Activated CD8-positive, alpha-beta memory T cell treated with anti-CD3 and anti-CD28 coated beads for 1 hour (primary cell): ENCODE measurements at places on chromosomes 3 and 15.

- DNase-seq = no peak
Measured at GRCh38 chr3:20516311-20516710, 330.3 kb upstream of the SGO1 start.

- DNase-seq = no peak
Measured at GRCh38 chr3:23377928-23378672, 175.0 kb downstream of the UBE2E2 start.

- no peak for DNase-seq
Measured at GRCh38 chr15:46713045-46713444, 1004.3 kb upstream of the SEMA6D start.

DNA sequence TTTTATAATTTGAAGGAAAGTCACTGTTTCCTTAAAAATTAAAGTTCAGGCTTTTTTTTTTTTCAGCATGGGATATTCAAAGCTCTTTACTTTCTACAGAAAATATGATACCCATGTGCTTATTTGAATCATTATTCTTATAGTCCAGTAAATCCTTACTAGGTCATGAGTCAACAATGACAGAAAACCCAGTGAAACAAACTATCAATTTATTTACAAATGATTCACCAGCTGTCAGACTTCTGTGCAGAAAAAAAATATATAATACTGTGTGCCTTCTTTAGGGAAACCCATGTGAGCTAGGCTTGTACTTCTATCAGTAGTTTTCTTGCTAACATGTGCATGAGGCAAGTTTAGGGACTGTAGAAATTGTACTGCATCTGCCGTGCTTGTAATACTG lies 1.2 kb downstream of the ACP3 start:
- DNase-seq = no peak

- DNase-seq = no peak
Measured at GRCh38 chr15:66770518-66771350, 68.7 kb downstream of the SMAD6 start.

GRCh38 chr15:73624530-73624929 lies 8.7 kb downstream of the NPTN start:
- DNase-seq = no peak

DNA sequence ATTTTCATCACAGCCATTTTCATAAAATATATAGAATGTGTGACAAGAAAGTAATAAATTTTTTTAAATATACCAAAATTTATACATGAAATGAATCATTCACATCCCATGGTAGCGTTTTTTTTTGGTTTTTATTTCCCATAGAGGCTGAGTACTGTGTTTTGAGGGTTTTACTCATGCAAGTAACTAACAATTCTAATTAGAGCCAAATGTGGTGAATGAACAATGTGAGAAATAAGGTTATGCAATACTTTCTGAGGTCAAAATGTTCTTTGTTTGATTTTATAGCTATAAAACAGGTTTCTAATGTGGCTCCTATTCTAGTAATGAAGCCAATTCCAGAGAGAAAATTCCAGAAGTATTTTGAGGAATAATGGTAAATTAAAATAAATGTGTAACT lies 386.8 kb downstream of the TBC1D5 start:
- DNase-seq = no peak

- no peak for DNase-seq
Measured at GRCh38 chr15:49096090-49096750, 50.0 kb upstream of the SECISBP2L start.

DNA sequence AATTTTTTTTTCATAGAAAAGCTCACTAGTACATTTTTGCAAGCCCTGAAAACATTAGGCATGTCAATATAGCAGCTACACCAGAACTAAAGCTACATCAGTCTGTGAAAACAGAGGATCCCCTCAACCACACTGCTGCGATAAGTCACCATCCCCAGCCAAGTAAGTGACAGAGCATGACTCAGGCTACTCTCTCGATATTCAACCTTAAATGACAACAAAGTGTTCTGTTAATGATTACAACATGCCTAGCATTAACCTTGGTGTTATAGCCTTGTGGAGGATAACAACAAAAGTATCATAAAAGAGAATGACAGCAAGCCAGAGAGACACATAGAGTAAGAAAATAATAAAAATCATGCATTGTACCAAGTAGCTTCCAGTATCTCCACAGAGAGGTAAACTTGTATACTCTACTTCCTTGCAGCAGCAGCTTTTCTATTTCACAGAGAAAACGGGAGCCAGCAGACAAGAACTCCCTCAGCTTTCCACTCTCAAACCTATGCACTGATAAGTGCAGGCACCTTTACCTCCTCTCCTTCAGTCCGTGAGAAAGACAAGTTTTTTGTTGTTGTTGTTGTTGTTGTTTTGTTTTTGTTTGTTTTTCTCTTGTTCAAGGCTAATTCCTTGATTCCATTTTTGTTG lies 76.6 kb downstream of the GBE1 start:
- DNase-seq = no peak

DNA sequence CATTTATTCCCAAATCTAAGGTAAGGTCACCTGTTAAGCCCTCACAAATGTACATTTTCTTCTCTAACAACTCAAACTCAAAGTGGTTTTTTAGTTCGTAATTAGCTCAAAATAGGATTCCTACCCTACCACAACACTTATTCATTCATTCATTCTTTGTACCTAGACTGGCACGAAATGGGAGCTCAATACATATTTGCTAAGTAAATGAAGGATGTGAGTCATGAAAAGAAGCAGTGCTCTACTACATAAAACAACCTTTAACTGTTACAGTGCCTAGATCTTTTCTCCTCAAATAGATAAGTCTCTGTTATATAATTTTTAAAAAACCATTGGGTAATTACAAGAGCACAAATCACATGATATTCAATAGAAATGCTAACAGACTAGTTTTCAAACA lies 13.1 kb downstream of the RSL24D1 start:
- DNase-seq = no peak

DNA sequence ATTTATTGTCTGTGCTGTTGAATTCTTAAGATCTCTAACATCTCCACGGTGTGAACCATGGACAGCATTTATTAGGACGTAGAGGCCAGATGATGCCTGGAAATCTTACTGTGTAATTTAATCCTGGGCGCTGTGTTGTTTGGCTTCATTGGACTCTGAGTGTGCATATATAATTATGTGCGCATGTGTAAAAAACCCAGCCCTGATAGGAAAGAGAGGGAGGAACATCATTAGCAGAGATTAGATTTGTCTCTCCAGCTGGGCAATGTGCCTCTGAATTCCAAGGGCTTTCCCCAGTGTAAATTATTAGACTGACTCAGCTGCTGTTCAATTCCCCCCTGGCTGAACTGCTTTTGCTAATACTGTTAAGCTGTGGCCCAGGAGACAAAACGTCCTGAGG lies 39.6 kb downstream of the MAP3K13 start:
- DNase-seq = no peak

DNA sequence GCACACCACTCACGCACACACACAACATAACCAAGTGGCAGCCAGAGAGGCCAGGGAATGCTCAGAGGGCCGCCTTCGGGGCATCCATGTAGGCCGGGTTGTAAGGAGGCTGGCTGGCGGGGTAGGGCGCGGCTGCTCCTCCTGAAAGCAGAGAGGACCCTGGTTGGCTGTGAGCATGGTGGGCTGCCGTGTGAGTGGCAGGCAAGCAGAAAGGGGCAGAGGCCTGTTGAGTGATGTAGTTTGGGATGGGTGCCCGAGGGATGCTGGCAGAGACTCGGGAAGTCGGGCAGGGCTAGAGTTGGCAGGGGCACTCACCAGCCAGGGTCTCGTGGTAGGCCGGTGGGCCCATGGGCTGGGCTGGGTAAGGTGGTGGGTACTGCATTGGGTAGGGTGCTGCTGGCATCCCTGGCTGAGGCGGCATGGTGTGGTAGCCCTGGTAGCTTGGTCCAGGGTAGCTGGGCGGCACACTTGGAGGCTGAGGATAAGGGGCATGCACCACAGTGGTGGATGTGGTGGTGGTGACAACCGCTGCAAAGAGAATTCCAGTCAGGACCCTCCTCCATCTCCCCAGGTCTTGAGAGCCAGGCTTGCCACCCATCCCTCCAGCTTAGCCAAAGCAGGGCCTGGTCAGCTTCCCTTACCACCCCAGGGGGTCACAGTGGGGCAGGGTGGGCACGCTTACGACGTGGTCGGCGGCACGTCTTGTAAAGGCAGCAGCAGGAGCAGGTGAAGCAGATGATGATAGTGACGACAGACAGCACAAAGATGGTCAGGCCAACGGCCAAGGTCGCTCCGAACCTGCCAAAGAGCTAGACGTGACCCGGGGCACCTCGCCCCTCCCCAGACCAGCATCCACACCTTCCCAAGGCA lies 22.7 kb downstream of the ATRIP start:
- DNase-seq = no peak

DNA sequence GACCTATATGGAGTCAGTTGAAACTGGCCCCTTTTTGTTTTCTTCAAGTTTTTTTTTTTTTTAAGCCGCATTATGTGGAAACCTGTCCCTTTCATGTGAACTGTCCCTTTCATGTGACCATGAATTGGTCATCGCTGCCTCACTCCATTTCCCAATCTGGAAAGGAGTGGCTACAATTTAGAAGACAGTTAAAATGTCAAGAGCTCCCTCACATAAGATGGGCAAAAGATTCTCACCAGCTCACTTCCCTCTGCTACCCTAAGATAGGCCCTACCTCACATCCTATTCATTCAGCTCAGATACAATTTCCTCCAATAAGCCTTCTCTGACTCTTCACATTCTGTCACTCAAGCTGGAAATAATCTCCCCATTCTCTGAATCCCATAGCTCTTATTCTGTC lies 111.3 kb upstream of the BCL6 start:
- DNase-seq = no peak

DNA sequence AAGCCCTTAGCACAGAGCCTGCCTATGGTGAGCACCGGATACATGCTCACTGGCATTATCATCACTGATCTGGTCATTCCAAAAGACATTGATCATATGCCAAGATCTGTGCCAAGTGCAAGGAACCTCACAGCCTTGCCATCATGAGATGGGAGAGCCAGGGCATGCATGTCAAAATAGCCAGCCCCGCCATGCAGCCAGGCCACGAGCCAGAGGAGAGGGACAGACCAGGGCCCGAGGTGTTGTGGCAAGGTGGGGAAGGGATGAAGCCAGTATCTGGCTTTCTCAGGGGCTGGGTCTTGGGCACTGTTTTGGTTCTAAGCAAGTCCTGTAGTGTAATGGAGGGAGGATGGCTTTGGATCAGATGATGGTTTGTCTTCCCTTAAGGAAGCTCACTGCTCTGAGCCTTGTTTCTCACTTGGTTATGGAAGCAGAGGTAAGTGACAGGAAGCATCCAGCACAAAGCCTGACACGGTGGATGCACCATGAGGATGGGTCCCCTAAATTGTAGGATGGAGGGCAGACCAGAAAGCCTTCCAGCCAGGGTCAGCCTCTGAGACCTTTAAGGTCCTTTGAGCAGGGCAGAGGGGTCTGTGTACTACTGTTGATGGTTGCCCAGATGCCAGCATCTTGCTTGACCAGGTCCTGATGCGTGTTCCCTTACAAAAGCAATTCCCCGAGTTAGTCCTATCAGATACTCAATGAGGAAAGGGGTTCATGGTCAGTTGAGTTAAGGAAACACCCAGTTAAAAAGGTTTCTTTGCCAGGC lies 247.7 kb upstream of the TLE3 start:
- no peak for DNase-seq

GRCh38 chr15:90227336-90227735 lies 6.4 kb downstream of the CIB1 start:
- DNase-seq = no peak

- DNase-seq = no peak
Measured at GRCh38 chr3:69612791-69613190, 126.5 kb upstream of the MITF start.

DNA sequence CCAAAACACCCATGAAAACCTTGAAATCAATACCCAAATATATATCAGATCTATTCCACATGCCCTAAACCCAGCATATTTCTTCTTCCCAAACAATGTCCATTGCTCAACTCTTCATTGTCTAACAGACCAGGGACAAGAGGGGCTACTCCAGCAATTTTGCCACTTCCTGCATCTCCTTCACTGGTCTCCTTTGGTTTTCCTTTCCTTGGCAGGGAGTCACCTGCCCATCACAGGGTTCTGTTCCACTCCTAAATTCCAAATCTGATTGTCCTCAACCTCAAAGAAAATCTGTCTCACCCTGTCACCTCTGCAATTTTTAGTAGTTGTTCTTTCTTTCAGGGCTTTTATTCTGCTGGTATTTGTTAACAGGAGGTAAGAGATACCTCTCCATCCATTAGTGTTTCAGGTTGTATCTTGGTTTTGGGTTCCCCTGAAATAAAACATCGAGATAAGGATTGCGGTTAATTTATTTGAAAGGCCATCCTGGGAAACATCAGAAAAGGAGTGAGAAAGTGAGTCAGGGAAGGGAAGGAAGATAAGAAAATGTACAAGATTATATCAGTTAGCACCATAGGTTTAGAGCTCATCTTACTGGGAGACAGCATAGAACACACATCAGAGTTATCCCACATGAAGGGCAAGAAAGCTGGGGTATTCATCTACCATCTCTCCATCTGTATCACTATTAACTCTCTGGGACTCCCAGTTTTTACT lies 13.6 kb downstream of the ZBED2 start:
- no peak for DNase-seq

DNA sequence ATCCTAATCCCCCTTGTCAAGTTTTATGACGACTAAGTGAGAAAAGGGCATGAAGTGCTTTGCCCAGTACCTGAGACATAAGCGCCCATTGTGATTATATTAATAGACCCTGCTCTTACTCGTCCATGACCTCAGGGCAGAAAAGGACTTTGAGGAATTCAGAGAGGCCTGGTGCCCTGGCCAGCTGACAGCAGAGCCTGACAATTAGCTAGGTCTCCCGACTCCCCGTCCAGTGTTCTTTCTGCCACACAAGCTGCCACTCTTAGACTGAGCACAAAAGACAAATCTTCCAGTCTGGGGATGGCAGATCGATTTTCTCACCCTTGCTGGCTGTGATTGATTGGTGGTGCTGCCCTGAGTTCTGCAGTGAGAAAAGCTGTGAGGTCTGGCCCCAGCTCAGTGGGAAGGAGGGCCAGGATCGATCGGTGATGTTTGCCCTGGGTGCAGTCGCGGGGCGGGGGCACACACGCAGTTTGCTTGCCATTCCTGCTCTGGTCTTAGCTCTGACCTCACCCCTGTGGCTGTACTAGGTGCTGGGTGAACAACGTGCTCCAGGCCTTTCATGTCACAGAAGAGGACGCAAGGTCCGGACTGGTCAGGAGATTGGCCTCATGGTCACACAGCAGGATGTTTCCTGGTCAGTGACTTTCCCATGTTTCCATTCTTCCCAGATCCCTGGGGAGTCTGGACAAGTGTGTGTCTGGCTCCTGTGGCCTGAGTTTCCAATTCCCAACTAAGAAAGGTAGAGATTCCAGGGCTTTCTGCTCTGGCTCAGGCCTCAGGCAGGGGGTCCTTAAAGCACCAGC lies 67.4 kb upstream of the TLE3 start:
- DNase-seq = no peak

- DNase-seq = no peak
Measured at GRCh38 chr3:137084586-137084985, 126.8 kb downstream of the IL20RB start.
